Type B pancreatic cell (in vitro differentiated cells): ENCODE measurements at places on chromosomes 5 and 9.

GRCh38 chr5:107169867-107170266 is 500.9 kb downstream of the EFNA5 start:
- DNase-seq, result no peak

- DNase-seq, result no peak
Measured at GRCh38 chr5:93805616-93806379, 64.4 kb upstream of the POU5F2 start.

- DNase-seq, result no peak
Measured at GRCh38 chr5:111932628-111933027, 175.6 kb upstream of the NREP start.

- DNase-seq, result no peak
Measured at GRCh38 chr5:15980835-15981234, 198.8 kb downstream of the MARCHF11 start.

DNA sequence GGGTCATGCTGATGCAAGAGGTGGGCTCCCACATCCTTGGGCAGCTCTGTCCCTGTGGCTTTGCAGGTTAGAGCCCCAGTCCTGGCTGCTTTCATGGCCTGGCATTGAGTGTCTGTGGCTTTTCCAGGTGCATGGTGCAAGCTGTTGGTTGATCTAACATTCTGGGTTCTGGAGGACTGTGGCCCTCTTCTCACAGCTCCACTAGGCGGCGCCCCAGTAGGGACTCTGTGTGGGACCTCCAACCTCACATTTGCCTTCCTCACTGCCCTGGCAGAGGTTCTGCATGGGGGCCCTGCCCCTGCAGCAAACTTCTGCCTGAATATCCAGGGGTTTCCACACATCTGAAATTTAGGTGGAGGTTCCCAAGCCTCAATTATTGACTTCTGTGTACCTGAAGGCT is 150.1 kb downstream of the NNT start:
- DNase-seq, result no peak

- no peak for DNase-seq
Measured at GRCh38 chr9:79224672-79225433, 346.9 kb upstream of the TLE4 start.
